ENCODE measurements at places on chromosomes 7 and 10. TPM values are rescaled to one million over a fixed set of nuclear protein-coding genes. Genes with fewer than 3 reads are reported as not detected.

GRCh38 chr10:22230158-22230833, 12.5 kb upstream of the EBLN1 start:
- DNase-seq = no peak

GRCh38 chr7:75533926-75534325, 41.8 kb downstream of the SPDYE5 start:
- DNase-seq = no peak

- DNase-seq = no peak
These were observed 163.1 kb downstream of the AUTS2 start for GRCh38 chr7:69761290-69761922.

GRCh38 chr10:21746118-21746517, 212.1 kb downstream of the MLLT10 start:
- no peak for DNase-seq

DNA sequence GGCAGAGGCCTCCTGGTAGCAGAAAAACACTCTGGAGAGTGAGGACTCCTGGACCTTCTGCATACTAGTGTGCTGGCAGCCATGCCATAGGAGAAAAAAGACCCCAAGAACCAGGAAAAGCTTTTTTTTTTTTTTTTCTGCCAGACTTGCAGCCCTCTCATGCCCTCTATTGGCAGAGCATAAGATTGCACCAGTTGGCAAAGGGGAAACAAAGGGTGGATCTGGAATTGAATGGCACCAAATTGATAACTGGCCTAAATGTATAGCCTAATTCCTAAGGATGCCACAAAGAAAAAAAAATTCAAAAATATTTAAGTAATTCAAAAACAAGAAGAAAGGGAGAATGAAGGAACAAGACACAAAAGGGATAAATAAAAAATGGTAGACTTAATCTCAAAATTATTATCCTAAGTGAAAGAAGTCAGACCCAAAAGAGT, 112.5 kb upstream of the GHITM start:
- no peak for DNase-seq

GRCh38 chr7:16951483-16952080, 69.8 kb upstream of the AGR3 start:
- DNase-seq = no peak

DNA sequence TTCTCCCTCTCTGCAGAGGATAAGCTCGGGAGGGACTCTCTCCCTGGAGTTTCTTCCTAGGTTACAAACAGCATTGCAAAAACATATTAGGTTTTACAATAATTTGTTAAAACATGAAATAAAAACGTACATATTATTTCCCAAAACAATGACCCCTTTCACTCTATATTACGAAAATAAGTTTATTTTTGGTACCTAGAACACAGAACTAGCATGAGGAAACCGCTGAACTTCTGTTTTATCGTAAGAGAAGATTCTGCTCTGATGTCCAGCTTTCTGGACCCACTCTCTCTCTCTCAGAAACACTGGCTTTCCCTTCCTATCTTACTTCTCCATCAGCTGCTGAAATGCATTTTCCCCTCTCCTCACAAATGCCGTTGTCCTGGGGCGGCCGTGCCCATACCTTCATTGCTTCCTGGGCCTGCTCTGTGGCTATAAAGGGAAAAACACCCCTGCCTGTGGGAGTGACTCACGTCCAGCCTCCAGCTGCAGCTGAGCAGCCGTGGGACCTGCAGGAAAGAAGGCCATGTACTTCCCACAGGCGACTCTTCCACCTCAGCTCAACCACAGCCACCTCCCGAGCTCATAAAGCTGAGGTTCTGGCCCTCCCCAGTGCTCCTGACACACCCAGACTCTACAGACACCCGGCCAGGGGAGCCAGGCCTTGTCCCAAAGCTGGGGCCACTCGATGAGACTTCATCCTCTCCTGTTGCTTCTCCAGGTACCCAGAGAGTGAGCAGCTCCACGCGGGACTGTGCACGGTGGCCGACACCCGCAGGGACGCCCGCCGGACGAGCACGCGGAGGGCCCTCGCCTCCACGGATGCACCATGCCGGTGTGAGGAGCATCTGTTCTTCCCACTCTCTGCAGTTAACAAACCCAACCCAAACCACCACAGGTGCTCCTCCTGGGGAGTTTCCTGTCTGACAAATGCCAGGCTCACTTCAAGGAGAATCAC, 3.1 kb downstream of the GPER1 start:
- DNase-seq = no peak

- peak; percentile 46 for DNase-seq
These were observed 2.0 kb downstream of the BAZ1B start for GRCh38 chr7:73519867-73520672.

- DNase-seq = no peak
These were observed 64.5 kb upstream of the PDLIM1 start for GRCh38 chr10:95355301-95355700.

DNA sequence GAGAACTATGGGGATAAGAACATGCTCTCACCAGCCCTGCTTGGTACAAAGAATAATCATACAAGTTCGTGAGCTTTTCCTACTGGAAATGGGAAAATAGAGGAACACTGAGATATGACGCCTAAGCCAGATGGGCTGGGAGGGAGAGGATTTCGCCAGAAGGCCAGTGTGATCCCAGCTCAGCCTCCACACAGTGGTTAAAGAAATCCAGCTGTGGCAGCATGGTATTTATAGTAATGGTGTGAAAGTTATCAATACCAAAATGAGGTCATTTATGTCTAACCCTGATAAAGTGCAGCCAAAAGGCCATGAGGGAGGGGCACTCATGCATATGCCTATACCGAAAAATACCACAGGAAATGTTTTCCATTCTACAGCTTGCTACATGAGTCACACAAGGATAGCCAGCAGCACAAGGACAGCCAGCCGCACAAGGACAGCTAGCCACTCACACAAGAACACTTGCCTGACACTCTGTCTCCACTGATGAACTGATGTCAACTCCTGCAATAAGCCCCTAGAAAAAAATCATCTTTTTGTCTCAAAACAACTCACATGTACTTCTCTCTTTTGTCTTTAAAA, 49.4 kb downstream of the FRMPD2 start:
- no peak for DNase-seq

GRCh38 chr10:45135443-45136198, 134.9 kb downstream of the ZNF22 start:
- no peak for DNase-seq

DNA sequence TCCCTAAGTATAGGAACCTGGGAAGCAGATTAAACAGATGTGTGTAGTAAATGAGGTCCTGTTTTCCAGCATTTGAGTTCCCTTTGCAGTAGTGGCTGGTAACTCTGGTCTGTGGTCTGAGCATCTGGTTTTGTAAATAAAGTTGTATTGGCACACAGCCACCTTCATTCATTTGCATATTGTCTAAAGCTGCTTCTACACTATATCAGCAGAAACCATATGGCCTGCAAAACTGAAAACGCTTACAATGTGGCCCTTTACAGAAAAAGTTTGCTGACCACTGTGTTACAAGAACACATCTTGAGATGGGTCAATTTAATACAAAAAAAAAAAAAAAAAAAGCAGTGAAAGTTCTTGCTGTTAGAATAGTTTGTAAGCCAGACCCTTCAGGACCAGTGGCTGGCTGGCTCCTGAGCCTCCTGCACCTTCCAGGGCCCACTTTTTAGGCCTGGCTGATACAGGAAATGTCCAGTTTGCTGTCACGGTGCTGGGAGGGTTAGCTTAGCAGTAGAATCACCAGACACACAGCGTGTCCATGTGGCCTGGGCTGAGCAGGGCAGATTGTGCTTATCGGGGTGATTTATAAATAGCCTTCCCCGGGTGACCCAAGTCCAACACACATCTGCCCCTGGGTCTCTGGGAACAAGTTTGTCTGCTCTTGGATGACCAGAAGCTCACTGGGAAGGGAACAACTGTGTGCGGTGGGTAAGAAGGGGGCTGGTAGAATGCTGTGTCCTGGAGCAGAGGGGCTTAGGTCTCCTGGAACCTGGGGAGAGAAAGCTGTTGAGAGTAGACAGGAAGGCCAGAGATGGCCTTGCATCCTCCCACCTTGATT, 1.4 kb downstream of the C10orf71 start:
- DNase-seq = no peak

GRCh38 chr7:29956487-29956836, 33.1 kb downstream of the SCRN1 start:
- no peak for DNase-seq

DNA sequence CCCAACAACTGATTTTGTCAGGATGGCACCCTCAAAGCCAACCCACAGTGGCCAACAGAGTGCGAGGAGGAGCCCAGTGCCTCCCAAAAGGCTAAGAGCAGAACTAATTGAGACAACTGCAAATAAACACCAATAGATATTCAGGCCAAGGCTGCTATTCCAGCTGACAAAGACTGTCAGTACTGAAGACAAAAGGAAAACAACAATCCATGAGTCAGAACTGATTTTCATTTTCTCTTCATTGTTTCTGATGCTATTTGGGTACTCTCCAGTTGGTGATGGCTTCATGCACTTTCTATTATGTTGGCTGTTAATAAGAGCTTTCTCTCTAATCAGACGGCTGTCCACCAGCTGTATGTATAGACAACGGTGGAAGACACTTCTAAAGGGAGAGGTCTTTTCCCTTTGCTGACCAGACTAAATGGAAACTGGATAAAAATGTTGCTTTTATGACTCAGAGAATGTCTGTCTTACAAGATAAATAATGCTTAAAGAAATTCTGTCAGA, 515.9 kb downstream of the PARD3 start:
- DNase-seq = no peak

DNA sequence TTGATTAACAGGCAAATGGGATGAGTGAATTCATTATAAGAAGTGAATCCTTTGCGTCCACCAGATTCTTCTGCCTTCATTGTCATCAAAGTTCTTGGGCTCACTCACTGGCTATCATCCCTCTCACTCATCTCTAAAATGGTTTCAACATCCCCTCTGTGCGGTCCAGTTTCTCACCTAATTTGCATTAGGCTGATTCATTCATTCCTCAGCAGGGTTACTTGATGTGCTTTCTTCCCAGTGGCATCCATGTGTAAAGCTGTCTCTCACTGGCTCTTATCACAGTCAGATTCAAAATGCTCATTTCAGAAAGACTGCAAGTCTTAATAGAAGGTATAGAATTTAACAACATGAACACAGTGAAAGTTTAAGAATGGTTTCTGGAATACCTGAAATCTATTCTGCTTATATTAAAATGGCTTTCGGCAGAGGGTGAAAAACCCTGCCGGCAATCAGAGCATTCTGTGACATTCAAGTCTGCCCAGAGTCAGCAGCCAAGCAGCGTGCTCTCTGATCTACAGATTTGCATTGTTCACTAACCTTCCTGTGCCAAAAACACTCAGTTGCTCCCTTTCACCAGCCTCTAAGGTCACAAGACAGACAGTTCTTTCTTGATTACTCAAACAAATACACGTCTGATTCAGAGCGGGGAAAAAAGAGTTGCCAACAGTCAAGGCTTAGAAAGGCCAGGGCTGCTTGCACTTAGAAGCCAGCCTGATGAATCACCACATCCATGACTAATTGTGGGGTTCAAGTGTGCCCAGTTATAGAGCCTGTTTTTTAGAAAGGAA, 106.7 kb downstream of the TES start:
- peak; percentile 55 for DNase-seq

- DNase-seq = no peak
These were observed 95.4 kb upstream of the KLF14 start for GRCh38 chr7:130829415-130829814.

- DNase-seq = peak; percentile 21
These were observed 20.8 kb upstream of the RET start for GRCh38 chr10:43055991-43056567.

Gene GIMAP5
- total RNA-seq = 29.4 TPM

Gene C10orf62
- 0.29 TPM for total RNA-seq

Gene CC2D2B
- 11.8 TPM for total RNA-seq

Gene CH25H
- 2.4 TPM for total RNA-seq

Gene LDB3
- total RNA-seq = 67.9 TPM
